ENCODE measurements at places on chromosomes 7 and 10.

- DNase-seq, result no peak
Measured at GRCh38 chr7:11831736-11832495, at the start of gene THSD7A. Gene THSD7A, minus strand, starts transcription at chr7:11832198. Its CDS starts 252 bp downstream, at chr7:11831946.

GRCh38 chr7:16711730-16712129 lies 41.8 kb upstream of the TSPAN13 start:
- no peak for DNase-seq

DNA sequence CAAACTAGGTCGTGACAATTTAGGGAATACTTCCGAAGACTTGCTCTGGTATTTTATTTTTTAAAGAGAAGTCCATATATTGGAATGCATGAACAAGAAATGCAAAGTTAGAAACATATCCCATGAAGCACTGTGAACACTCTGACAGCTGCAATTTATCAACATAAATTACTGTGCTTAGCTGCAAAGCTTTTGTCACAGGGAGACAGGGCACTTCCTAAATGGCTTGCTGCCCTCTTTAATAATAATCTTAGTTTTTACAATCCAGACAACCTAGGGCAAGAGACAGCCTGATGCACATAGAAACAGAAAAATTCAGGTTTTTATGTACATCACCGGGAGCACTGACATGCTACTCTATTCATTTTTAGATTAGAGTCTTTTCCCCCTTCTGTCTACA lies 78.3 kb upstream of the NOBOX start:
- DNase-seq, result no peak

GRCh38 chr7:19932549-19933249 lies 159.3 kb upstream of the TMEM196 start:
- no peak for DNase-seq

GRCh38 chr10:51711519-51711891 lies 12.1 kb upstream of the CSTF2T start:
- DNase-seq, result no peak

DNA sequence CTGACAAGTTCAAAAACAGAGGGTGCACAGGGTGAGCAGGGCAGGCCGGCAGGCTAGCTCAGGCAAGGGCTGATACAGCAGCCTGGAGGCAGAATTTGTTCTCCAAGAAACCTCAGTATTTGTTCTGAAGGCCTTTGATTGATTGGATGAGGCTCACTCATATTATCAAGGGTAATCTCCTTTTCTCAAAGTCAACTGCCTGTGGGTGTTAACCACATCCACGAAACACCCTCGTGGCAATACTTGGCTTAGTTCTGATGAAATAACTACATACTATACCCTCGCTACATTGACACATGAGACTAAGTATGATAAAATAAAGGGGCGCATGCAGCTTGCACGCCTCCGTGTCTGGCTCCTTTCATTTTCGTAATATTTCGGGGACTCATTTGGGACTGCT lies 4.4 kb upstream of the PPP2R2D start:
- no peak for DNase-seq

GRCh38 chr7:109549471-109550193 lies 980.0 kb downstream of the DNAJB9 start:
- no peak for DNase-seq

DNA sequence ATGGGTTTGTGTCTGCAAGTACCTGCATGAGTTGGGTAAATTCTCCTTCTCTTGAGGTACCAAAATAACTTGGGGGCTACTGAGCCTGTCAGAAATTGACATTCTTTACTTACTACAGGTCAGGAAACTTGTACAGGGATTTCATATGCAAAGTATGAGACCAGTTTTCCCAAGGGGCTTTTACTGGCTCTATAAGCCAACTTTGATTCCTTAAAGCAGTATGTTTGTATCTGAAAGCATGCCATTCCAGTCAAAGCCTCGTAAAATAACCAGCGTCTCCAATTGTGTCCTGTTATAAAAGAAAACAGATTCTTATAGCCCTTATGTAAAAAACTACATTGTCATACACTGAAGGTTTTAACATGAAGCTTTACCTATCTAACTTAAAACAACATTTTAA lies 90.2 kb downstream of the ZNF467 start:
- no peak for DNase-seq

DNA sequence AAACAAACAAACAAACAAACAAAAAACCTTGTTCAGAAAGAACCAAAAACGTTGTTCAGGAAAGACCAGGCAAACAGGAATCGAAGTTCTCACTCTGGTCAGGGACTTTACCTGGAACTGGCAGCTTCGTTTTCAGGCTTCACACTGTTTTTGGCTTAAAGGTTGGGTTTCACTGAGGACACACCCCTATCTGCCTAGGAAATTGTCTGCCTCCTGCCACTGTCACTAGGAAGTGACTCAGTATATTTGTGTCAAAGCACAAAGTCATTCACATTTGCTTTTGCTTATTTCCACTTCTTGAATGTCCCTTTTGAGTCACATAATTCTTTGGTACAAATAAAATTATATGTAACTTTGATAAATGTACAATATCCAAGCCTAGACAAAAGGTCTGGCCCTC lies 37.9 kb downstream of the PNLIPRP3 start:
- DNase-seq, result no peak

DNA sequence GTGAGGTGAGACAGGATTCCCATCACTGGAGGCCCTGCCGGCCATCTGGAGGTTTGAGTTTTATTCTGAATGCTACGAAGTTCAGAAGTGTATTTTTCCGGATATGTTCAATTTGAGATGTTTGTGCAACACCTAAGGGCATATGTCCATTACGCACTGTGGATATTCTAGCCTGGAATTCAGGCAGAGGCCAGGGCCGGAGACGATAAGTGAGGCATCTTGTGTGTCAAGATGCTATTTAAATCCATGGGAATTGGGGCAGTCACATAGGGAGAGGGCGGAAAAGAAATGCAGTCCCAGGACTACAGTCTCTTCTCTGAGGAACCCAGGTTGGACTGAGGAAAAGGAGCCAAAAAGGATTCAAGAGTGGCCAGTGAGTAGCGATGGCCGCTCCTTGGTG lies 1.9 kb upstream of the SUV39H2 start:
- DNase-seq, result no peak

Measured in T-helper 22 cell (primary cell).